ENCODE measurements at places on chromosomes 7 and 10.

- DNase-seq: no peak
These were observed 11.4 kb downstream of the BUB3 start for GRCh38 chr10:123165445-123166072.

- no peak for DNase-seq
These were observed 34.2 kb upstream of the EPC1 start for GRCh38 chr10:32381165-32381564.

- DNase-seq: no peak
These were observed 235.7 kb downstream of the AUTS2 start for GRCh38 chr7:69833964-69834363.

DNA sequence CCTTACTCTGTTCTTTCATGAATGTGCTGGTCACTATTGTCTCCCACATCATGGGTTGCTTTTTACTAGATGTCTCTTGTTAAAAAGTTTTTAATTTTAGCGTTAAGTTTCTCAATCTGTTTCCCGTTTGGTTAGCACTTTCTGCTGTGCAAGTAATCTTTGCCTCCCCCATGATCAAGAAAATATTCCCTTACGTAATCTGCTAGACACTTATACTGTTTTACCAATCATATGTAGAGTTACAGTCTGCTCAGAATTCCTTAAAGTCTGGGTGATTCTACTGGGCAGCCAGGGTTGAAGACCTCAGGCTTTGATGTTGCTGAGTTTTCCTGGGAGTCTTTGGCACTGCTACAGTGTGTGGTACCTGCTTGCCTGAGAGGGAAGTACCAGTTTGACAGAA lies 38.2 kb upstream of the RPA3 start:
- DNase-seq: no peak

DNA sequence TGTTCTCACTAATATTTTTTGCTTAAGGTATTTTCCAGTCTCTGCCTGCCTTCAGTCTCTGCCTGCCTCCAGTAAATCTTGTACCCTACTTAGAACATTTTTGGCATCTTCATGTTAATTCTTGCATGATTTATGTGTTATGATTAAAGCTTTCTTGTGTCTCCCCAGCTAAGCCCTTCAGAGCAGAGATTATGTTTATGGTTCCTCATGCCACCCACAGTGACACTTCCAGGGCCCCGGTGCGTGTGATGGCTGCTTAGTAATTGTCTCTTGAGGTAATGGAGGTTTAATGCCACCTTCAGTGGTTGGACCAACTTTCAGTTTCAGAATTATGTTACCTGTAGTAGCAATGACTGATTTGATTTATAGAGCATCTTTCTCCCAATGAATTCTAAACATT lies 70.6 kb upstream of the MET start:
- no peak for DNase-seq

- DNase-seq: no peak
These were observed 23.9 kb downstream of the KLF6 start for GRCh38 chr10:3761021-3761686.

DNA sequence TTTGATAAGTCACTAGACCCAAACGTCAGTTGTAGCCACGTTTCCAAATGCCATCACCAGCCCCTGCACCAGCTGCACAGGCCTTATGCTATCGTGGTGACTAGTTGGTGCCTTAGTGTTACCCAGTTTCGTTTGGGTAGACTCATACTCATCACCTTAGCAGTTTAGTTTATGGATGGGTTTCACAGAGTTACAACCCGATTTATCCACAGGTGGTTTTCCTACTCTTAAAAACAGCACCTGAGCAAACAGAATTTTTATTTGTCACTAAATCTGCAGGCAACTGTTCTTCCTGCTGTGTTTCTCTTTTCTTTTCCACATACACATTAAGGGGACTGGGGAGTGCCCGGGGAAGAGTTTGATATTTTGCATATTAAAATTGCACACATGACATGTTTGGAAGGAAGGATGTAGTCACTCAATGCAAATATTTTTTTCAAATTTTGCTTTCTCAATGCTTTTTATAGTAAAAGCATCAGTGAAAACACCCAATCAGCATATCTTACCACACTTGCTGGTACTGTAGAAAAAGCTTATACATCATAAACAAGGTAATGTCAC lies 41.6 kb downstream of the PDSS1 start:
- no peak for DNase-seq

GRCh38 chr10:112280205-112280921 lies 2.8 kb upstream of the TECTB start:
- no peak for DNase-seq

- no peak for DNase-seq
These were observed 3.9 kb upstream of the NOBOX start for GRCh38 chr7:144407266-144407931.

DNA sequence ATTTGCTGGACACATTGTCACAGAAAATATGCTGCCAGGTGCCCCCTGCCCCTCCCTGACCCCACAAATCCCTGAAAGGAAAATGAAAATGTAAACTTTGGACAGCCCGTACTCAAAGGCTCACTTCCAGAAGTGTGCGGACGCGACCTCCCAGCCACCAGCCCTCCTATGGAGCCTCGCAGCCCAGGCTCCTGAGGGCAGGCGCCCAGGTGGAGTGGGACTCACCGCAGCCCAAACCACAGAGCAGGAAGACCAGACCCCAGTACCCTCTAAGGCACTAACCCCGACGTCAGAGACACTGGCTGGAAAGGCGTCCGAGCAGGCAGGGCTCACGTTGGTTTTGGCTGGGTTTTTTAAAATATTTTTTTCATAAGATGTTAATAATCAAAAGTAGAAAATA lies 57.3 kb downstream of the CSGALNACT2 start:
- DNase-seq: no peak

- no peak for DNase-seq
These were observed 150.6 kb downstream of the TPST1 start for GRCh38 chr7:66355756-66356155.

GRCh38 chr7:52925332-52925731 lies 110.1 kb upstream of the POM121L12 start:
- DNase-seq: no peak

- DNase-seq: no peak
These were observed 403.5 kb upstream of the ANKRD30A start for GRCh38 chr10:36721871-36722270.

DNA sequence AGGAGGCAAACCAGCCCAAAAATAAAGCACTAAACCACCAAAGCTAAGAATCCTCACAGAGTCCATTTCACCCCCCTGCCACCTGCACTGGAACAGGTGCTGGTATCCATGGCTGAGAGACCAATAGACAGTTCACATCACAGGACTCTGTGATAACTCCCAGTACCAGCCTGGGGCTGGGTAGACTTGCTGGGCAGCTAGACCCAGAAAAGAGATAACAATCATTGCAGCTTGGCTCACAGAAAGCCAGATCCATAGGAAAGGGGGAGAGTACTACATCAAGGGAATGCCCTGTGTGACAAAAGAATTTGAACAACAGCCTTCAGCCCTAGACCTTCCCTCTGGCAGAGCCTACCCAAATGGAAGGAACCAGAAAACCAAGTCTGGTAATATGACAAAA lies 13.6 kb upstream of the SLC25A28 start:
- no peak for DNase-seq

DNA sequence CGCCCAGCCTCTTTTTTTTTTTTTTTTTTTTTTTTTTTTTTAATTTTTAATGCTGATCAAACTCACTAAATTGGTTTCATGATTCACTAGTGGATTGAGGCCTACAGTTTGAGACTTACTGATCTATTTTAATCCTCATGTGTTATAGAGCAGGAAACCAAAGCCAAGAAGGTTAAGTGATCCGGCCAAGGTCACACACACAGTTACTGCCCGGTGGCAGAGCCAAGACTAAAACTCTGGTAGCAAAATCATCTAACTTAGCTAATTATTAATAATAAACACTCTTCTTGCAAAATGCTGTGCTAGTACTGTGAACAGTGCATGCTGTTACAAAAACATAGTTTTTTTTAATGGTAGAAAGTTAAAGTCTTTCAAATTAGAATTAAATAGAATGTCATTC lies 188.3 kb upstream of the NFE2L3 start:
- no peak for DNase-seq

GRCh38 chr10:101228966-101229265 lies 347 bp downstream of the LBX1 start:
- no peak for DNase-seq

GRCh38 chr7:47241112-47242065 lies 340.5 kb downstream of the TNS3 start:
- DNase-seq: no peak

GRCh38 chr10:47206449-47207280 lies 93.3 kb upstream of the GDF10 start:
- DNase-seq: no peak

- no peak for DNase-seq
These were observed 23.9 kb upstream of the ANKRD1 start for GRCh38 chr10:90944749-90945148.

- DNase-seq: no peak
These were observed 178.1 kb upstream of the PPP2R2D start for GRCh38 chr10:131722525-131723264.

- DNase-seq: no peak
These were observed 161.7 kb upstream of the BMPER start for GRCh38 chr7:33743594-33743993.

- no peak for DNase-seq
These were observed 300.6 kb downstream of the PLXNA4 start for GRCh38 chr7:132275416-132276233.

DNA sequence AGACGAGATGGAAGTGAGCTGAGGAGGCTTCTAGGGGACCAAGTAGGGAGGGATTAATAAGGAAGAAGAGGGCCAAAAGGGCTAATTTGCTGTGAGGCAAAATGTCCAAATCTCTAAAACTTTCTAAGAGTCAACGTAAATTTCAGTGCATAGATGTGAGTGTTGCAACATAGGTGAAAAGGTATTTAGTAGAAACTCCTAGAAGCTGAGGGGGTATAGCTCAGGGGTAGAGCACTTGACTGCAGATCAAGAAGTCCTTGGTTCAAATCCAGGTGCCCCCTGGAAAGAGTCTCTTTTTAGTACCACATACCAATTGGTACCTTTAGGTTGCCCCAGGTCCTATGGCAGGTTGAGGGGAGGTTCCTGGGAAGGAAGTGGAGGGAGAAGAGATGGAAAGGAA lies 48.7 kb upstream of the ZNF746 start:
- DNase-seq: no peak

- no peak for DNase-seq
These were observed 338.2 kb upstream of the PRKCQ start for GRCh38 chr10:6918305-6918704.

GRCh38 chr10:75470901-75471300 lies 39.5 kb downstream of the LRMDA start:
- DNase-seq: no peak

DNA sequence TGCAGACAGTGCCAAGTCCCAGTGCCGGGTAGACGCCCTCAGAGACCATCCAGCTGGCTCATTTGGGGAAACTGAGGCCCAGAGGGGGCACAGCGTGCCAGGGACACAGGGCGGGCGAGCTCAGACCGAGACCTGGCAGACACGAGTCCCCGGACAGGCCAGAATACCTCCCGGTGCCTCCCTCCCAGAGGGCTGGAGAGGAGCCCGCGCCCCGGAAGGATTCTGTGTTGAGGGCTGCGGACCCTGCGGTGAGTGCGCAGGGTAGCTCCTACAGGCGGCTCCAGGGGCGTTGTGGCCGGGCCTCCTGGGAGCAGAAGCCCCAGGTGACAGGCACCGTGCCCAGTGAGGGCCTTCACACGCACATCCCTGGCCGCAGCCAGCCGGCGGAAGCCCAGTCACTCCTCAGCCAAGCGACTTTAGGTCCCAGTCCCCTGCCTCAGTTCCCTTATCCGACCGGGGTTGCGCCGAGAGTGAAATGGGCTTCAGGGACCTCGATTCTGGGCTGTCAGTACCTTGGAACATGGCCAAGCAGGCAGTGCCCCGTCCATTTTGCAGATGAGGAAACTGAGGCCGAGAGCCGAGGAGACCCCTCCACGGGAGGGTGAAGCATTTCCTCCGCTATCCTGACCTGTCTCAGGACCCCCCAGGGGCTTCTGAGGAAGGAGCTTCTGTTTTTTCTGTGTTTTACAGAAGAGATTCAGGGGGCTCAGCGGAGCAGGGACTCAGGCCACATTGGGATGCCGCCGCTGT lies 73.6 kb downstream of the ELFN1 start:
- no peak for DNase-seq

GRCh38 chr10:6580279-6581029 lies 378 bp upstream of the PRKCQ start:
- DNase-seq: peak; percentile 76

- no peak for DNase-seq
These were observed 143.7 kb downstream of the DNAJB6 start for GRCh38 chr7:157480371-157481050.

GRCh38 chr10:75619635-75620034 lies 188.2 kb downstream of the LRMDA start:
- no peak for DNase-seq

- DNase-seq: no peak
These were observed 22.8 kb upstream of the SAMD8 start for GRCh38 chr10:75088640-75089039.

DNA sequence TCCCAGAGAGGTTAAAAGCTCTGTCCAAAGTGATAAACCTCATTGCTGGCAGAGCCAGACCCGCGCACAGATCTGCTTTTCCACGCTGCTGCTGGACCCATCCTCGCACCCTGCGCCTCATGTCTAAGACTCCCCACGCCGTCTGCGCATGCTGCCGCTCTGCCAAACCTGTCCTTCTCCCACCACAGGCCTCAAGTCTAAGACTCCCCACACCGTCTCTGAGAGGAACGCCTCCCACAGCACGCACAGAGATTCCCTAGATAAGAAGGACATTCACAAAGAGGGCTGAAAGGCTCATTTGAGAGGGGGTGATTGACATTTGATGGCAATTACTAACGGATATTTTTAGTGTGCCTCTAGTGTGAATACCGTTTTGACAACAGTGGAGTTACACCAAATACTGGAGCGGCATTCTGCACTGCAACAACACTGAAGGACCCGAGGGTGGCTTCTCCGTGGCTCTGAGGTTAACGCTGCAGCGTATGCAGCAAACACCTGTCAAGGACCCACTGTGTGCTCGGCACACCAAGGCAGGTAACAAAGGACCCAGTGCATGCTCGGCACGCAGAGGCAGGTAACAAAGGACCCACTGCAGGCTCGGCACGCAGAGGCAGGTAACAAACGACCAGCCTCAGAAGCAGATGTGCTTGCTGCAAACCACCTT lies 231.4 kb downstream of the DNAJB6 start:
- no peak for DNase-seq

GRCh38 chr7:90903841-90904240 lies 307.7 kb downstream of the CDK14 start:
- no peak for DNase-seq

- no peak for DNase-seq
These were observed 347.7 kb downstream of the GLRX3 start for GRCh38 chr10:130483691-130484467.

GRCh38 chr10:88232029-88232895 lies 350.9 kb downstream of the RNLS start:
- no peak for DNase-seq

DNA sequence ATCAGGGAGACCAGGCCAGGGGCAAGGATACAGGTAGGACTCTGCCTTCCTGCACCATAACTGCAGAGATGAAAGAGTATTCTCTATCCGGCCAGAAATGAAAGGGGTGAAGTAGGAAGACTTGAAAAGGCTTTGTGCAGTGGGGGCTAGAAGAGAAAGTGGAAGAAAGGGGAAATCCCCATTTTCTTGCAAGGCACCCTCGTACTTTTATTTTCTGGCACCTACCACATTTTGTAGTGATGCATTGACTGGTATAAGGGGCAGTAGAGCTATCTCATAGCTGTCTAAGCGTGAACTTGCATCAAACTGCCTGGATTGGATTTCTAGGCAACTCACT lies 752 bp upstream of the CAMK2G start:
- DNase-seq: no peak

All from anterior cingulate cortex (tissue), 58 donors.